Urothelium cell line (cell line): ENCODE measurements at places on chromosomes 1 and 21.

DNA sequence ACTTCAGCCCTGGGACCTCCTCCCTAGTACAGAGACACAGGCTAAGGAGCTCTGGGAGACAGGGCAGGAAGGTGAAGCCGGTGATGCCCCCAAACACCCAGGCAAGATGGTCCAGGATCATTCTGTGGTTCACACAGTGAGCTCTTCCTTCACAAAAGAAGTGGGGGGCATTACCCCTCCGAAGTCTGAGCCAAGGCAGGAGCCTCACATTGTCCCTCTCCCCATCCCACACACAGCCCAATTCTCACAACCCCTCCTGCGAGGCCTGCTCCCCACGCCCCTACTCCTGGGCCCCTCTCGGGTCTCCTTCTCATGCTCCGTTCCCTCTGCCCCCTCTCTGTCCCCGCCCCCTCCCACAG is 10.7 kb downstream of the MEF2D start:
- DNase-seq = no peak

DNA sequence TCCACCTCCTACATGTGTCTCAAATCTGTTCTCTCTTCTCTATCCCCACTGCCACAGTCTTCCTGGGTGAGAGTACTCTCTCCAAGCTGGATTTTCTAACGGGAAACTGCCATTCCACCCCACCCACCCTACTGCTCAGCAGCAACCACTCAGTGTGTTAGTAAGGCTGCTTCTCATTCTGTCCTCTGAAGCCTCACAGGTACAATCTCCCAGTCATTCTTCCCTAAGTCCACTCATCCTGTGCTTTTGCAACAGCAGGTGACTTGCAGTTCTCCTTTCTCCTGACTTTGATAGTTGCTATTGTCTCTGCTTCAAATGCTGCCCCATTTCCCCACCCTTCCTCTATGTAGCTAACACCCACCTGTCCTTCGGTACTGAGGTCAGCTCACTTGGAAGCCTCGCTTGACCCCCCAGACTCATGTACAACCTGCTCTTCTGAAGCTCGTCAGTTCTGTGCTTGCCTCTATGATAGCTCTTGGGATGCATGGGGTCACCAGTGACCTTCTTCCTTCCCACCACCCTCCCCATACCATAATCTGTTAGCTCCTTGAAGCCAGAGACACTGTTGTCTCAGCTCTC is 188.9 kb downstream of the RRAGC start:
- DNase-seq = no peak

DNA sequence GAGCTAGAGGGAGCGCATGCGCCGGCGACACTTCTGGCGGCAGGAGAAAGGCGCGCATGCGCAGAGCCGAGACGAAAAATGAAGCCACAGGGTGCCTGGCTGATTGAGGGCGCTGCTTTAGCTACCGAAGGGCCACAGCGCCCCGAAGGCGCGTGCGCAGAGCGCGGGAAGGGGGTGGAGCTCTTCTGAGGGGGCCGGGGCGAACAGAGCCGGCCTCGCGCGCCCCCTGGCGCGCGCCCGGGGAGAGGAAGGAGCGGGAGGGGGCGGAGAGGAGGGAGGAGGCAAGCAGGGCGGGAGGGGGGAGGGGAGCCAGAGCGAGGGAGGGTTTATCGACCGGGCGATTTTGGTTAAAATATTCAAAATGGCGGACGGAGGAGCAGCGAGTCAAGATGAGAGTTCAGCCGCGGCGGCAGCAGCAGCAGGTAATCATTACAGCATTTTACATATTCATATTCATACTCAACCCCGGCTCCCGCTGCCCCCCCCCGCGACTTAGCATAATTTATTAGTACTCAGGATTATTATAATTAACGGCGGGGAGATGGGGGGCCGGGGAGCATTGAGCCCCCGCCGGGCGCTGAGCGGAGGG is at the start of gene POU2F1:
POU2F1 (plus strand) TSS at position 350 of the 589 bp plus-strand sequence; CDS start at position 362, 12 bp downstream.
- DNase-seq = peak; percentile 96

DNA sequence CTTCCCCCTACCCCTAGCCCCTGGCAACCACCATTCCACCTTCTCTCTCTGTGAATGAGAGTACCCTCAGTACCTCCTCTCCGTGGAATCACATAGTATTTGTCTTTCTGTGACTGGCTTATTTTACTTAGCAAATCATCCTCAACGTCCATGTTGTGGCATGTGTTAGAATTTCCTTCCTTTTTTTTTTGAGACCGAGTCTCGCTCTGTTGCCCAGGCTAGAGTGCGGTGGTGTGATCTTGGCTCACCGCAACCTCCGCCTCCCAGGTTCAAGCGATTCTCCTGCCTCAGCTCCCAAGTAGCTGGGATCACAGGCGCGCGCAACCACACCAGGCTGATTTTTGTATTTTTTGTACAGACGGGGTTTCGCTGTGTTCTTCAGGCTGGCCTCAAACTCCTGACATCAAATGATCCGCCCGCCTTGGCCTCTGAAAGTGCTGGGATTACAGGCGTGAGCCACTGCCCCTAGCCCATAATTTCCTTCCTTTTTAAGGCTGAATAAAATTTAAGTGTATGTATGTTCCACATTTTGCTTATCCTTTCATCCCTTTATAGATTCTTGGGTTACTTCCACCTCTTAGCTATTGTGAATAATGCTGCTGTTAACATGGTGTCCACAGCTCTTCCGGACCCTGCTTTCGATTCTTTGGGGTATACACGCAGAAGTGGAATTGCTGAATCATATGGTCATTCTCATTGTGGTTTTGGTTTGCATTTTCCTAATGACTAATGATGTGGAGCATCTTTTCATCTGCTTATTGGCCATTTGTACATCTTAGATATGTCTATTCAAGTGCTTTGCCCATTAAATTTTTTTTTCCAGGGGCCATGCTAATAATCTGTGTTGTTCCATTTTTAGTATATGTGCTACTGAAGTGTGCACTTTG is 32.3 kb downstream of the ERRFI1 start:
- DNase-seq = no peak

DNA sequence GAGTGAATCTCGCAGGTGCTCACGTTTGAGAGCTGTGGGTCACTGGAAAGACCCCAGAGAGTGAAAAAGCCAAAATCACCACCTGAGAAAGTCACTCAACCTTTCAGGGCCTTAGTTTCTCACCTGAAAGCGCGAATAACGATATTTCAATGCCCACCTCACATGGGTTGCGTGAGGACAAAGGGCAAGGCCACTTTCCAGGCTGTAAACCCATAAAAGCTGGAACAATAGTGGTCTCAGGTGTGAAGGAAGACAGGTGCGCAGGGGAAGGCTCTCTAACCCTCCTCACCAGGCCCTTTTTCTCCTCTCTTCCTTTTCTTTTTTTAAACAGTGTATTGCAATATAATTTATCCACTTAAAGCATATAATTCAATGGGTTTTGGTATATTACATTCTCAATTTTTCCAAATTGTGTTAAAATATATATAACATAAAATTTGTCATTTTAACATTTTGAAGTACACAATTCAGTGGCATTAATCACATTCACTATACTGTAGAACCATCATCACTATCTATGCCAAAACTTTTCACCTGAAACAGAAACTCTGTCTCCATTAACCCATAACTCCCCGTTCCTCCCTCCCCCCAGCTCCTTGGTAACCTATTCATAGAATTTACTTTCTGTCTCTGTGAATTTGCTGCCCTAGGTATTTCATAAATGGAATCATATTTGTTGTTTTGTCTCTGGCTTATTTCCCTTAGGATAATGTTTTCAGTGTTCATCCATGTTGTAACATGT is 118.4 kb upstream of the TNR start:
- no peak for DNase-seq

DNA sequence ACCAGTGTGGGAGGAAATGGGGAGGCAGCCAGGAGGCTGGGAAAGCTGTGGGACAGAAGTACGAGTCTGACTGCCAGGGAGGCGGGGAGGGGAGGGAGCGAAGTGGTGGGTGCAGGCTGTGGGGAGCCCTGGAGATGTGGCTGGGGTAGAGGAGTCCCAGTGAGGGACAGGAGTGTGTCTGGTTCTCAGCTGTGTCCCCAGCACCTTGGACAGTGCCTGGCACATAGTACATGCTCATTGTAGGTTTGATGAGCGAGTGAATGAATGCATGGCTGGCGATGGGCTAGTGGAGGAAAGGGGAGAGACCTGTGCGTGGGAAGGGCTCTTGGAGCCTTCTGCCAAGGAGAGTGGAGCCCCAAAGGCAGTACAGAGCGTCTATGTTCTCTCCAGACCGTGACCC is 104.1 kb downstream of the SIK1 start:
- DNase-seq = no peak

DNA sequence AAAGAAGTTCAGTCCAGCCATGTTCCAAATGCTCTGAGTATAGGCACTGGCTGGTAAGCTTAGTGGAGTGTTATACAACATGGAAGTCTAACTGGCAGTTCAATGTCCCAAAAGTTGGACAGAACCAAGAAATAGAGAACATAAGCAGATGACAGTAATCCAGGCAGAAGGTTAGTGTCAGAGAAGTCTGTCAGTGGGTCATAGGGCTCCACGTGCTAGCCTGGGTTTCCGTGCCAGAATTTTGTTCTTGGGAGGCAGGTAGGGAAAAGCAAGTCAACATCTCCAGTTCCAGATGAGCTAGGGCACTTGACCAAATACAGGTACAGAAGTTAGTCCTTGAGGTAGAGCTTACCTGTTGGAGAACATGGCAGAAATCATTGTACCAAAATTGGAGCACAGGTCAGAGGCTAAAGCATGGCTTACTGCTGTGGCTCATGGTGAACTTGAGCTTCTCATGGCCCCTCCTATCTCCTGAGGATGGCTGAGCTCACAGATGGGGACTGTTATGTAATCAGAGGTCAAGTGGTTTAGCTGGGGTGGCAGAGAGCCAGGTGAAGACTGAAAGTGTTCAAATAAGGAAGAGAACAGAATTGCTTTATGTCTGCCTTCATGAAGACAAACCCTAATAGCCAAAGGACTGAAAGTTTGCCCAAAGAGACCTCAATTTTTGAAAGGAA is 170.8 kb downstream of the NFIA start:
- DNase-seq = peak; percentile 57

- no peak for DNase-seq
These were observed 69.7 kb downstream of the ST6GALNAC3 start for GRCh38 chr1:76144247-76144646.

DNA sequence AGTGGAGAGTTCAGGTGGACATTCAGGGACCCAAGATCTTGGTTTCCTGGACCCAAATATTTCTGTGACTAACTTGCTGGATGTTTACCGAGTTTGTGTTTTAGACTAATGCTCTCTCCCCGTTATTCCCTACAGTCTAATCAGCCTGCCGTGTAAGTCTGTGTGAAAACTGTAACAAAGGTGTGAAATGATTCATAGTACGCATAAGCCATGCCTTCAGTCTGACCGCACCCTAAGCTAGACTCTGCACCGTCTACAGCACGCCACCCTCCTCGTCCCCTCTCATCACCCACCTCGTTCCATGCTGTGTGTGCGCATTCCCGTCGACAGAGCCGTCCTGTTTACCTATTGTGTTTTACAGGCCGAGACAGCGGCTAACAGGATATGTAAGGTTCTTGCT is 50.5 kb downstream of the ACTN2 start:
- no peak for DNase-seq

GRCh38 chr21:40457741-40458140 is 389.2 kb downstream of the DSCAM start:
- DNase-seq = no peak

- peak; percentile 30 for DNase-seq
These were observed 23.2 kb downstream of the LYST start for GRCh38 chr1:235843461-235843961.

DNA sequence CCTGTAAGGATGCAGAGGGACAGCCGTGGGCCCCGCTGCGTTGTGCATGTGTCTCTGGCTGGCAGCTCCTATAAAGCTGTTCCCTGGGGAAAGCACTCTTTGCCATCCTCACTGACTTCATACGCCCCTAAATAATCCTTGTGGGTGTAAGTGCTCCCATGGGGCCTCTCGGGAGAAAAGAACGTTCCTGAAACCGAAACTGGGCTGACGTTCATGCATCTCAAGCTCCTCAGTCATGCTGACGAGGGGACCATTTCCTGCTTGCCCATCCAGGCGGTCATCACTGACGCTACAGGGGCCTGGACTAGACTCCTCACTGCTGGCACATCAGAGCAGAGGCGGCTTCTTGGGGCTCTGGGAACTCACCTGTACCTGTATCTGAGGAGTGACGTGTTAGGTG is 73.1 kb upstream of the USP24 start:
- no peak for DNase-seq

DNA sequence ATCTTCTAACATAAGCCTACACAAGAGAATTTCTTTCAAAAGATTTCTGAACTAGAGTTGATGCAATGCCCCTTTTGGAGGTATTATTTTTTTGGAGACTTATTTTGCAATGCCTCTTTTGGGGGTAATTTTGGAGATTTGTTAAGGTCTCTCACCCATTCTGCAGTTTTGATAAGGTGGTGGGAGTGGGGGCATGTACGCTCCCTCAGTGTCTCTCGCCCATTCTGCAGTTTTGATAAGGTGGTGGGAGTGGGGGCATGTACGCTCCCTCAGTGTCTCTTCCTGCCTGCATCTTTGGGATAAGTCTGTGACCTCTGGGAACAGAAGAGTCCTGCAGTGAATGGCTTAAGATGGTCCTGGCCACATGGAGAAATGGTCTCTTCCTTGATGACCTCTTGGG is 312.2 kb downstream of the ZP4 start:
- no peak for DNase-seq

DNA sequence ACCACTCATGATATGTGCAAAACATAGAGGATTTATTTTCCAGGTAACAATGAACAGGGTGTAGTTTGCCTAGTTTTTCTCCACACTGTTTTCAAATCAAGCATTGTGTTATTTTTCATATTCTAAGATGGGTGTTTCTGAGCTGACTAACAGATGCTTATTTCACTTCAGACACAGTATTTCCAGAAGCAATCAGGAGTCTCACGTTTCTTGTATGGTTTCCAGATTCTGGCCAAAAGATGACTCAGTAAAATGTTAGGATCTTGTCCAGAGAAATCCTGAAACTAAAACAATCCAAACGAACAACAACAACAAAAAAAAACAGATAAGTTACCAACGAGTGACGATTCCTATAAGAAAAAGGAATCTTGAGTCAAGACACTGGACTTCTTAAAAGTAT is 5.3 kb downstream of the UTS2 start:
- DNase-seq = no peak

- no peak for DNase-seq
These were observed 225.6 kb downstream of the BRINP3 start for GRCh38 chr1:190252046-190252445.

GRCh38 chr1:150362721-150363425 is 1.1 kb upstream of the RPRD2 start:
- DNase-seq = no peak

- DNase-seq = no peak
These were observed 533.3 kb downstream of the OMA1 start for GRCh38 chr1:58013237-58013636.

GRCh38 chr1:226108935-226109828 is 46.7 kb downstream of the H3-3A start:
- no peak for DNase-seq
